ENCODE measurements at places on chromosomes 11 and 22.

DNA sequence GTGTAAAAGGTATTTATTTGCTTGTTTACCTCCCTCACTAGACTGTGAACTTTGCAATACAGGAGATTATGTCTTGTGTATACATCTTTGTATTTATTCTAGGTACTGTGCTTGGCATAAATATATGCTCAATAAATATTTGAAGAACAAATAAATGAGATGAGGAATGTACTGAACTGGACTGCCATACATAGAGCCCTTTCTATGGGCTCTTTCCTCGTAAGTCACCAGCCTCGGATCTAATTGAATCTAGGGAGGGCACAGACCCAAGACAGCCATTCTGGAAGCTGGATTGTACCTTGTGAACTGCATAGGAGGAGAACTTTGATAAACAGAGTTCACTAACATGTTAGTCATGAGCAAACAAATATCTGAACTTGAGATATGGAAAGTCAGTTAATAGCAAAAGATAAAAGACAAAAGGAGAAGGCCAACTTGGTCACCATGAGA is 503.9 kb downstream of the INSC start:
- DNase-seq, result no peak

GRCh38 chr22:45582955-45583320 is 80.3 kb downstream of the FBLN1 start:
- no peak for DNase-seq

- no peak for DNase-seq
These were observed 4.7 kb upstream of the NEAT1 start for GRCh38 chr11:65417702-65418430.

GRCh38 chr11:125154378-125155099 is 10.0 kb upstream of the PKNOX2 start:
- DNase-seq, result no peak

GRCh38 chr11:66868726-66869566 is 12.1 kb downstream of the LRFN4 start:
- no peak for DNase-seq

DNA sequence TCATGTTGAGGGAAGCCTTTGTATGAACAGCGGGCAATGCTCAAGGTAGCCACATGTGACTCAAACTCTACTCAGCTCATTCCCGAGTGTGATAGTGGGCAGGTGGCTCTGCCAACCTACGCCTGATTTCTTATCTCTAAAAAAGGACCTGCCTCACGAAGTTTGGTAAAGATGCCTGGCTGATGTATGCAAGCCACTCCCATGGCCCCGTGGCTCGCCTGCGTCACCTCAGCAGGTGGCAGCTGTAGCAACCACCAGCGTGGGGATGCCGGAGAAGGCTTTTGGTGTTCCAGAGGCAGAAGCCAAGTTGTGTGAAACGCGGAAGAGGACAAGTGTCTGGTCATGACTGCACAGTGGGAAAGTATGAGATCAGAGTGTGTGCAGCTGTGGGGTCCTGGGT is 5.4 kb downstream of the FADS2 start:
- no peak for DNase-seq

DNA sequence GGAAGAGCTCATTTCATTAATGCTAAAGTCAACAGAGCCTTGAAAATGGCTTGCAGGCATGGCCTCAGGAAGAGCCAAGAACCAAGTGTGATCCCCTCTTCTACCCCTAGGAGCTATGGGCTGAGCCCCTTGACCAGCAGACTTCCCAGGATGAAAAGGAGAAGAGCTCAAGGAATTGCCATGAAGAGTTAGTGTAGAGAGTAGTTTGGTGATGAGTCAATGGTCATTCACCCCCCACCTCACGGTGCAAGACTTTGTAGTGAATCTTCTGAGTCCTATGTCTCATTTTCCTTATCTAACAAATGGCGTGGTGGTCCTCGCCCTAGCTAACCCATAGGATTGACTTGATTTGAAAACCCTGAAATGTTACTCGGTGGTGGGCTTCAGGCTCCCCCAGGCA is 422.4 kb upstream of the CADM1 start:
- no peak for DNase-seq

- DNase-seq, result no peak
These were observed 2.9 kb upstream of the MRGPRG start for GRCh38 chr11:3221408-3222002.

- no peak for DNase-seq
These were observed 5.2 kb upstream of the VPREB1 start for GRCh38 chr22:22239311-22239939.

GRCh38 chr22:28230671-28231070 is 311.6 kb upstream of the PITPNB start:
- DNase-seq, result no peak

DNA sequence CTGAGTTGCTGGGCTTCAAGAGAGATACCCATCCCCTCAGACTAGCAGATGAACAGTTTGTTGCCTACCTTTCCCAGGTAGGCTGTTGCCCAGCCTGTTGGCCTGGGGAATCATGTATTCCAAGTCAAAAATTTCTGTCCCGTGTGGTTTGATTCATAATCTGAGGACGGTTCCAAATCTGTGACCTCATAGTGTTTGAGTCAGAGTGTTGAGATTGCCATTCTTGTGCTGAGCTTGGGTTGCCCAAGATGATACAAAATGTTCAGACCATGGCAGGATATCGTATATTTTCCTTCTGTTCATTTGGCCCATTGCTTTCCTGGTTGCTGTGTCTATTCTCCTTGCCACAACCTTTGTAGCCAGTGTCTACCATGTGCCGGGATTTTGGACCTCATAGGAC is 64.3 kb downstream of the CYB5R2 start:
- no peak for DNase-seq

- DNase-seq, result no peak
These were observed 11.6 kb upstream of the ALKBH3 start for GRCh38 chr11:43868852-43869567.

GRCh38 chr11:122375687-122376399 is 259.8 kb upstream of the BLID start:
- no peak for DNase-seq

- no peak for DNase-seq
These were observed 82.4 kb downstream of the FAT3 start for GRCh38 chr11:92306966-92307510.

GRCh38 chr11:31921081-31921480 is 110.0 kb upstream of the PAX6 start:
- peak; percentile 41 for DNase-seq

DNA sequence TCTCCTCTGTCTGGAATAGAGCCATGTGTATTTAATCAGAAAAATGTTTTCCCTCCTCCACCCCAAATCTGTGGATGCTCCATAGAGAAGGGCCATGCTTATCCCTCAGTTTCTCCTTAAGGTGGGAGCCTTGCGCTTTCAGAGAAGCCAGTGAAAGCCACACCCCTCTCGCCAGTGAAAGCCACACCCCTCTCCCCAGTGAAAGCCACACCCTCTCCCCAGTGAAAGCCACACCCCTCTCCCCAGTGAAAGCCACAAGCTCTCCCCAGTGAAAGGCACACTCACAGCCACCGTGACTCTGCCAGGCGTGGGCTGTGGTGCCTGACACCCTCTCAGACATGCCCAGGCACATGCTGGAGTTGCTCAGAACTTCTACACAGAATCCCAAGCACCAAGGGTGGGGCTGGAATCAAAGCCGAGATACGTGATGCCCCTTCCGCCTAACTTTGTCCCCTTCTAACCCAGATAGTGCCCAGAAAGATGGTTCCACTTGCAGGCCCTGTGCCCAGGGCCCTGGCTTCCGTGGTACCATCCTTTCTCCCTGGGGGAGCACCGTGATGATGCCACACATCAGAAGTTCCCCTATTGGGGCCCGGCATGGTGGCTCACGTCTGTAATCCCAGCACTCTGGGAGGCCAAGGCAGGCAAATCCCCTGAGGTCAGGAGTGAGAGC is 16.5 kb upstream of the PRR5 start:
- DNase-seq, result peak; percentile 92

DNA sequence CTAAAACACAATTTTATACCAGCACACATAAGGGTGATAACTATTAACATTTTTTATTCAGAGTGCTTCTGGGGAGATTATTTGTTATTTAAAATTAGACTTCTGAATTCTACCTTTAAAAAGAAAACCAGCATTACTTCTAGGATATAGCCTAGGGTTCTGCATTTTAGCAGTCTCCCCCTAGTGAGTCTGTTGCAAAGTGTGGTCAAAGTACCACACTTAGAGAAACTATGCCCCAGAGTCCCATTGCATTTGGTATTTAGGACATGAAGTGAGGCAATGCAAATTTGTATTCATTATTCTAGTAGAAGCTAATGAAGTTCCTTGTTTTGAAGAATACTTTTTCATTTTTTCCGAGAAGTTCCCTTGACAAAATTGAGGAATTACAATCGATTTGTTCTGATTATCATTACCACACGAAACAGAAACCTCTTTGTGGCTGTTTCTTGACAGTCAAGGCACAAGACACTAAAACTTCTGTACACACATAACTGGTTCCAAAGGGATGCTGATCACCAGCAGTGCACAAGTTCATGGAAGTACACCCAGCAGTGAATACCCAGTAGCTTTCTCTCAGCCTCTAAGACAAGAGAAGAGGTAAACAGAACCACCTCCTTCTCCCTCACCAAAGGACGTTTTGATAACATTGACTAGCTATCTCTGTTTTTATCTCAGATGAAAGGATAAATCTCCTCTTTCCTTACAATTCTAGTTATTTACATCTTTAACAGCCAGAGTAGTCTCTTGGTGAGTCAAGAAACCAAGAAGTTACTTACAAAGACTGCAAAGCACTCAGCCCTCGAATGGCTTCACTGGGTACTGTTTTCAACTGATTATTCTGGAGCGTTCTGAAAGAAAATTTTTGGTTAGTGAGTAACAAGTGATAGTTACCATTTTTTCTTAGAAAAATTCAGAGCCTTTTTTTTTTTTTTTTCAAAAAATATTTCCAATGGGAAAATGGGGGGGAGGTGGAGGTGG is 27.6 kb upstream of the CCDC34 start:
- peak; percentile 30 for DNase-seq

DNA sequence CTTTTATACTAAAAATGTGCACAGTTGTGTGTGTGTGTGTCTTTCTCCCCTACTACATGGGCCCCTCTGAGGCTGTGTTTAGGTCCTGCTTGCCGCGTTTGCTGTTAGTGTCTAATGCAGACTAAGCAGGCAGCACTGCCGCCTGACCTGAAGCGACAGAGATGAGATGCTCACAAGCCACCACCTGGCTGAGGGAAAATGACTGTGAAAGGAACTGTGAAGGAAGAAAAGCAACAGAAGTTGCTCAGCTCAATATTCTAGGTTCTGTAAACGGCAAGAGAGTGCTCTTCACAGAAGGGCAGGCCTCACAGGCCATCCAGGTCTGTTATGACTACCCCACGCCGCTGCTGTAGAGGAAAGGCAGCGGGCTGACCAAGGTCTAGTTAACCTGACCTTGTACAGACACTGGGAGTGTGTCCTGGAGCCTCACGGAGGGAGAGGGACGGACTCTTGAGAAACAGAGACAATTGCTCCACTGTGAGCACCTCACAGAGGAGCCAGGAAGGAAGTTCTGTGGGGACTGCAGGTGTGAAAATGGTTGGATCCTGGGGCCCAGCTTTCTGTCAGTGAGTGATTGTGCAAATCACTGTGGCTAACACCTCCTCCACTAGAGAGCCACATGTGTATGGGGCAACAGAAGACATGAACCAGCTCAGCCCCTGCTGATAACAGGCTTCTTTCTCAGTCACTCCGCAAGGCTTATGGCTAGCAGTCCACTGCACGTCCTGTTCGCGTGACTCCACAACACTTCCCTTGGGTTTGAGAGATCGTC is 31.3 kb upstream of the YPEL1 start:
- DNase-seq, result no peak

DNA sequence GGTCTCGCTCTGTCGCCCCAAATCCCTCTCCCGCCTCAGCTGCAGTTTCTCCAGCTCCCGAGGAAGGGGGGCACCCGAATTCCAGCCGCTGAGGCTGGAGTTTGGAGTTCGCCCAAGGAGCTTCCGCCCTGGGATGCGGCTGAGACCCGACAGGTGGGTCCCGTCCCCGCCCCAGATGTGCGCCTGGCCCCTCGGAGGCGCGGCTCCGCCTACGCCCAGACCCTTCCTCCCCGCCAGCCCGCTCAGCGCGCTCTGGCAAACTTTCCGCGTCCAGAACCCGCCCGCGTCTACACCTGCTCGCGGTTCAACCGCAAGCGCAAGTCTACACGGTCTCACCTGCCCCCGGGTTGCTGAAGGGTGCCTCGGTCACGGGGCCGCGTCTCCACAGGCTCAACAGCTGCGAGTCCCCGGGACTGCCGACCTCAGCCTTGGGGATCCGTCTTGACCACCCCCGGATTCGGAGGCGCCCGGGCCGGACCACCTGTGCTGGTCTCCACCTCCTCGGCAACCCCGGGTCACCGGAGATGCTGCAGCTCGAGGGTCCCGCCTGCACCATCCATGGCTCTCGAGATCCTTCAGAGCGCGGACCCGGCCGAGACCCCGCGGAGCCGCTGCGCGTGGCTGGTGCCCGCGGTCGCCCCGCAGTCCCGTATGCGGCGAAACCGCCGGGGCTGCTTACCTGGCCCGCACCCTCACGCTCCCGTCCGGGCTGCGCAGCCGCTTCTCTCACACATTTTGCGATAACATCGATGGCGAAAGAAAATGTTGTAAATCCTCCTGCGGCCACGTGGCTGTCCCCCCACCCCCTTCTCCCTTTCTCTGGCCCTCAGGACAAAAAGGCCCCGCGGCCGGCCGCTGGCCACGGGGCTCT is 63.6 kb downstream of the NFAM1 start:
- DNase-seq, result no peak

- DNase-seq, result no peak
These were observed 24.1 kb downstream of the MS4A10 start for GRCh38 chr11:60809249-60809648.

GRCh38 chr11:118892514-118892913 is 8.8 kb downstream of the CXCR5 start:
- DNase-seq, result no peak

- no peak for DNase-seq
These were observed 89.7 kb downstream of the ZC3H12C start for GRCh38 chr11:110182886-110183285.

GRCh38 chr11:1123970-1124369 is 33.8 kb upstream of the MUC5AC start:
- DNase-seq, result no peak

GRCh38 chr22:37488337-37489135 is 2.4 kb upstream of the MFNG start:
- DNase-seq, result no peak

All from Caki2 (cell line).